Activated T-helper 2 cell treated with anti-CD3 and anti-CD28 coated beads, Interferon-gamma antibody, Interleukin-2, Interleukin-4, amounts not matched to agents 10 μg/mL and 5 μg/mL and 100 μg/mL, durations not matched to agents 14 hours and 24 hours and 36 hours (primary cell): ENCODE measurements at places on chromosomes 16 and 17. TPM values are rescaled to one million over a fixed set of nuclear protein-coding genes. Genes with fewer than 3 reads are reported as not detected.

- no peak overlapping the region for H3K27ac ChIP-seq
- no peak for DNase-seq
- no peaks in the 10 kb centered on the region for H3K4me1 ChIP-seq
- H3K4me3 ChIP-seq: no peak overlapping the region
- no peaks in the 10 kb centered on the region for H3K36me3 ChIP-seq
- H3K27me3 ChIP-seq: peaks cover 2% of the 10 kb centered on the region
Measured at GRCh38 chr16:31561426-31562233, 33.9 kb downstream of the AHSP start.

The CSH1 gene
- total RNA-seq: not detected in 2 replicates

The GP1BA gene
- total RNA-seq: not detected in 2 replicates

- H3K4me3 ChIP-seq: no peak overlapping the region
- no peak overlapping the region for H3K27ac ChIP-seq
- H3K36me3 ChIP-seq: no peaks in the 10 kb centered on the region
- DNase-seq: no peak
Measured at GRCh38 chr16:9134306-9134705, 42.9 kb downstream of the HAPSTR1 start.

DNA sequence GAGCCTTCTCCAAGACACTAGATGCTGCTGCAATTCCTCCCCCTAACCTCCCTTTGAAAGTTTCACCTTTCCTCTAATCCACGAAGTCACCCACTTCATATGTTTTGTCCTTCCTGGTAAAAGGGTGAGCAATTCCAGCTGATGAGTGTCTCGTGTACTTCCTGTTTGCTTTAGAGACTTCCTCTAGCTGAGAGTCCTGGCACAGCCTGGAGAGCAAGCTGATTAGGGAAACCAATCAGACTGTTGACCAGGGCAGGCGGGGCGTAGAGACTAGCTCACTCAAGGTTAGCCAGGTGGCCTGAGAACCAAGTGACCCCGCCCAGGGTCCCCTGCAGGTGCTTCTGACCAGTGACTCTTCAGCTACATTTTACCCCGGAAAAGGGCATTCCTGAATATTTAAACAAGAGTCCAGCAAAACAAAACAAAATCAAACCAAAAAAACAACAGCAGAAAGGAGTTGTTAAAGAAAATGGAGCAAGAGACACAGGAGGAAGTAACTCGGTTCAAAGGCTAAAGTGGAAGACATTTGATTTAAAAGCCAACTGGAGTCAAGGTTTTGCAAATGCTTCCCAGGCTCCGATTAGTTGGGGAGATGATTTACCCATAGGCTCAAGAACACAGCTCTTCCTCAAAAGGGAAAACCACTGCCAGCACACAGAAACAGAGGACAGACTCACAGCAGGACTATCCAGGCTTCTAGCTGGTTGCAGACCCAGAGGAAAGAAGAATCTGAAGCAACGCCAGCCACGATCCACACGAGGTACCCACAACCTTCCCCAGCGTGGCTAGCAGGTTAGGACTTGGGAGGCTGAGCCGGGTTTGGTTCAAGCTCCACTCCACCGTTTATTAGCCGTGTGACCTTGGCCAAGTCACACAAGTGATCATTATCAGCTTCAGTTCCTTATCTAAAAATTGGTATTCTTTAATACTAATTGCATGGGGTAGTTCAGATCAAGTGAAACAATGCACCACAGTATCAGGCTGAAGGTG lies 13.4 kb downstream of the HSPB9 start:
- no peak for DNase-seq
- H3K36me3 ChIP-seq: peaks cover 14% of the 10 kb centered on the region
- no peaks in the 10 kb centered on the region for H3K27me3 ChIP-seq
- H3K27ac ChIP-seq: no peak overlapping the region
- H3K4me3 ChIP-seq: no peak overlapping the region

GRCh38 chr17:63840591-63841349 lies 1.7 kb downstream of the SMARCD2 start:
- H3K4me3 ChIP-seq: peak overlapping the region; percentile 95
- H3K4me1 ChIP-seq: peaks cover 26% of the 10 kb centered on the region
- peak overlapping the region; percentile 92 for H3K27ac ChIP-seq
- DNase-seq: no peak

The CBX2 gene
- total RNA-seq: 9.7 and 11.2 TPM in 2 replicates
